ENCODE measurements at places on chromosomes 11 and 22. TPM values are rescaled to one million over a fixed set of nuclear protein-coding genes. Genes with fewer than 3 reads are reported as not detected.

DNA sequence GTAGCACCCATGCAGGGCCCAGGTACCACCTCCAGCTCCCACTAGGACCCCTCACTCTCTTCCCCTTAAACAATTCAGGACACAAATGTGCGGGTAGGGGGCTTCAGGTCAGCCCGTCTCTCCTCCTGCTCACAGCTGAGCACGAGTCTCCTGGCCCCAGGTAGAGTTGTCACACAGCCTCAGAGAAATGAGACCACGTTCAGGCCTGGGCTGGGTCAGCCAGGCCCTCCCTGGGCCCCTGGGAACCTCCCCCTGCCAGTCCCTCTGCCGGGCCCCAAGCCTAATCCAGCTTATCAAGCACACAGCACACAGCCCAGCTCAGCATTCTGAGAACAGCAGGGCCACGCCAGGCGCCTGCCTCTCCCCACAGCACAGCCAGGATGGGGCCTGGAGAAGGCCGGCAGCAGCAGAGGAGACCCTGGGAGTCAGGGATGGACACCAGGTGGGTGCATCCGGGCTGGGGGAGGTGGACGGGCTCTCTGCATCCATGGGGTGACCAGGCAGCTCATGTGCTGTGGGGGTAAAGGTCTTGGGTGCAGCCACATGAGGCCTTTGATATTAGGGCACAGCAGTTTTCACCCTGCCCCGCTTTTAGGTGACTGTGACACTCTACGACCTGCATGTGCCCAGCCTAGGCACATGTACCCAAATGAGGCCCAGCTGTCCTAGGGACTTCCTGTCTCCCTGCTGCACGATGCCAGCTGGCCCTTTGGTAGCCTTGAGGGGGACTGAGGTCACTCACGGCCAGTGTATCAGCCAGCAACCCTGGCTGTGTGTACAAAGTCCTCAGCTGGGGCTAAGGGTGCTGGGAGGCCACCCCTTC lies 87.0 kb downstream of the MORC2 start:
- no peak for DNase-seq

The CCDC15 gene
- 0.94 TPM for total RNA-seq

GRCh38 chr11:61949169-61950034 lies 749 bp upstream of the BEST1 start:
- DNase-seq, result no peak

The OSBP2 gene
- total RNA-seq, result 5.0 TPM

GRCh38 chr22:49881856-49882255 lies 28.2 kb downstream of the ZBED4 start:
- no peak for DNase-seq

DNA sequence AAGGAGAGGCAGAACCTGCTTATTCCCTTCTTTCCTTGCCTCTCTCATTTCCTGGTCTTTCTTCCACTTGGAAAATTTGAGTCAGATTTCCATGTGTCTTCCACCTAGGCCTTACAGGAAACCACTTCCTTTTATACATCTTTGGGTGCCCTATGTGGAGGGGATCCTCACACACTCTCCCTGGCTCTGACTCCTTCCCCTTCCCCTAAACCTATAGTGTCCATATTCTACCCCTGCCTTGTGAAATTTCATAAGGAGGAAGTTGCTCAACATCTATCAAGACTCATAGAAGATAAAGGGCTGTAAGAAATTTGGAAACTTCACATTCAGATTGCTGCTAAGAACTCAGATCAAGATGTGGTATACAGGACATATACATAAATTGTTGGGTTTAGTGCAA lies 20.4 kb downstream of the TUG1 start:
- no peak for DNase-seq

The SERPINH1 gene
- total RNA-seq, result 50.9 TPM

The CCDC73 gene
- not detected for total RNA-seq

DNA sequence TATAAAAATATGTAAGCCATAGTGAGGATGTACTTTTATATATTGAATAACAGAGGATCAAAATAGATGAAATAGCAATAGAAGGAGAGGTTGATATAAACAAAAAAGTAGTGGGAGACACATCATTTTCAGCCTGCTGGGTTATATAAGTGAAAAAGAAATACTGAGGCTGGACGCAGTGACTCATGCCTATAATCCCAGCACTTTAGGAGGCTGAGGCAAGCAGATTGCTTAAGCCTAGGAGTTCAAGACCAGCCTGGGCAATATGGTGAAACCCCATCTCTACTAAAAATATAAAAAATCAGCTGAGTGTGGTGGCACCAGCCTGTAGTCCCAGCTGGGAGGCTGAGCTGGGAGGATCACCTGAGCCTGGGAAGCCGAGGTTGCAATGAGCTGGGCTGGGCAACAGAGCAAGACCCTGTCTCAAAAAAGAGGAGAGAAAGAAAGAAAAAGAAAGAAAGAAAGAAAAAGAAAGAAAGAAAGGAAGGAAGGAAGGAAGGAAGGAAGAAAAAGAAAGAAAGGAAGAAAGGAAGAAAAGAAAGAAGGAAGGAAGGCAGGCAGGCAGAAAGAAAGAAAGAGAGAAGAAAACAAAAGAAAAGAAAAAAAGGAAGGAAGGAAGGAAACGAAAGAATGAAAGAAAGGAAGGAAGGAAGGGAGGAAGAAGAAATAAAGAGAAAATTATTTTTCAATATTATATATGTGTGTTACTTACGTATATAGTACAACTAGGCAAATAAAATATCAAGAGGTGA lies 7.0 kb upstream of the P2RY2 start:
- DNase-seq, result no peak

DNA sequence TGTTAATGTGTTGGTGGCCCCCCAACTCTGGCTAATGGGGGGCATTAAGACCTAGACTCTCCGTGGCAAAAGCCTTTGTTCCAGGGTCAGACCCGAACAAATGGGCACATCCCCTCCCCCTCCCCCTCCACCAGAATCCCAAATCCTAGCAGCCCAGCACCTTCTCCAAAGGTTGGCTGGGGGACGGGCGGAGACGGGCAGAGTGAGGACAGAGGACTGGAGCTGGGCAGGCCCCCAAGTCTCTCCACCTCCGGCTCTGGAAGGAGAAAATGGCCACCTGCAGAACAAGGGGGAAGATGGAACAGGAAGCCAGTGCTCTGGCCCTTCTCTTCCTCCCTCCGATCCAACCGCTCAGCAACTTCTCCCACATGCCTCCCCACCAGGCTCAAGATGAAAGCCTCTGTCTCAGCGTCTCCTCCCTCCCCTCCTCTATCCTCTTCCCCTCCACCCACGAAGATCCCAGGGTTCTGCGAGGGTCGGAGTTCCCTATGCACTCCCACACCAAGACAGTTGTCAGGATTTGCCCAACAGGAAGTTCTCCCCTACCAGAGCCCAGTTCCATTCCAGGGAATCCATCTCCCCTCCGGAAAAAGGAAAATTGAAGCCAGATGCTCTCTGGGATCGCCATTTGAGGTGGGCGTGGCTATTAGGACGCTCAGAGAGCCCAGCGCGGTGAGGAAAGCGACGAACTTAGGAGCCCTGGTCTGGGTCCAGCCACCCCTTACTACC lies 20.1 kb downstream of the ADA2 start:
- no peak for DNase-seq

Data from Peyer's patch (tissue), 4 donors.